ENCODE measurements at places on chromosomes 3 and 15.

DNA sequence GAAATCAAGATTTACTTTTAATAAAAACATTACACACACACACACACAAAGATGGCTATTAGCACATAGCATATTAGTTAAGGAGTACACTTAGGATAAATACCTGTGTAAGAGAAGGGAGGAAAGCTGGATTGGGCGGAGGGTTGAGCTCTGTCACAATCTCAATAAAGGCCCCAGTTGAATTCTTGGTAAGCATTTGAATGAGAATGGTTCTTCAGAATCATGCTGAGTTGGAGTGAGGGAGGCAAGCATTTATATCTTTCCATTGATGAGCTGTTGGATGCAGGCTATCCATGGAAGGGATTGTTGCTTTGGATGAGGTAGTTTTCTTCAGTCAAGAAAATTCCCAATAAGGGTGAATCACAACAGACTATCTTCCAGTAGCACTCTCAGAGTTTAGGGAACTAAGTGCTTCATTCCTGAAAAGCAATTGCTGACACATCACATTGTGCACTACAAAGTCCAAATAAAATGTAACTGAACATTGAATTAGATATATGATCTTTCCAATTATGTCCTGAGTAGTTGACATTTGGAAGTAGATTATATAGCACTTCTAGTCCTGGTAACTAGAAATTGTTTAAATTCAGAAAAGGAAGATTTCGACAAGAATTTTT is 95.7 kb downstream of the SUCNR1 start:
- no peak for DNase-seq

DNA sequence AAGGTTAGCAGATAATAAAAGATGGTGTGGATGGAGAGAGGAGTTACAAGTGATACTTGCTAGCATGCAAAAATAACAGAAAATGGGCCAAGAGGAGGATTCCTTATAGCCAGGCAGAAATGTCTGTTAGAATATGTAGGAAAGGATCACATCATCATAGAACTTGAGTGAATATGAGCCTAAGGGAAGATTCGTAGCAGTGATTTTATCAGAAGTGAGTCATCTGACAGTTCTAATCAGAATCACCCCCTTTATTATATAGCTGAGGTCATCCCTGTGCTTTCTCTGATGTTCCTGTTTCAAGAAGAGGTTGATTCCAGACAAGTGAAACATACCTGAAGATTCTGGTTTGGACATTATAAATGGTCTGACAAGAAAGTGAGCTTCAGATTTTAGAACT is 22.9 kb downstream of the EXOG start:
- no peak for DNase-seq

DNA sequence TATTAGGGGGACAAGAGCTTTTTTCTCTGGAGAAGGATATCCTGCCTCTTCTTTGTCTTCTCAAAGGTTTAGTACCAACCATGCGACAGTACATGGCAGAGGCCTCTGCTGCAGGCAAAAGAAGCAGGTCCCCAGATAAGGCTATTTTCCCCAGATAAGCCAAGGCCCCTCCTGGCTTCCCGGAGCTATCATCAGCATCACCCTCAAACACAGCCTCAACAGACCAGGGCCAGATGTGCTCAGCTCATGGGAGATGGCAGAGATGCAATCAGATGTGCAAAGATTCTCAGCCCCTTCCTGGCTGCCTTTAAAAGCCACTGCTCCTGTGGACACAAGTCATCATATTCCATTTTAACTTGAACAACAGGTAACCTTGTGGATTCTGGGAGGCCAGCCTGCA is 49.0 kb downstream of the NTRK3 start:
- no peak for DNase-seq

- no peak for DNase-seq
These were observed 3.5 kb downstream of the DUSP7 start for GRCh38 chr3:52052831-52053306.

DNA sequence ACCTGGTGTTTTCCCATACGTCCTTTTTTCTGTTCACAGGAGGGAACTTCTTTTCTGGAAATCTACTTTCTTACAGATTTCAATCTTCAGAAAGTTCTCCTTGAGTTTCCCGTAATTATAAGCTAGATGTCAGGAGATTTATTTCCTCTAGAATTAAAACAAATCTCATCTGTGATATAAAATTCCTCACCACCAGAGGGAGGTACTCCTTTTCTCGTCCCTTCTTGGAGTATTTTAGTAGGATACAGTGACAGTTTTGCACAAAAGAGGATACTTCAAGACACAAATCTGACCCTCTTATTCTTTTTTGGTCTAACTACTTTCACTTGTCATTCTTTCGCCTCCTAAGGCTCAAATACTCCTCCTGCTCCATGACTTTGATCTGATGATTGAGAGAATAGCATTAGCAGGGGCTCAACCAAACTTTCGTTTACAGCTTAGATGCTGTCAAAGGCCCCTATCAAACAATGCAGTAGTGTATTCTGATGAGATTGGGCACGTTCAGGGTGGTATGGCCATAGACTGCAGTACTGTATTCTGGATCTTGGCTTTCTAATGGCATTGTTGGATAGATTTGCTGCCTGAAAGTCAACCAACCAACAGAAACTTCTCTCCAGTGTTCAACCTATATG is 38.0 kb downstream of the TMEM41A start:
- no peak for DNase-seq

All from kidney epithelial cell (primary cell).